ENCODE measurements at places on chromosomes 7 and 10.

DNA sequence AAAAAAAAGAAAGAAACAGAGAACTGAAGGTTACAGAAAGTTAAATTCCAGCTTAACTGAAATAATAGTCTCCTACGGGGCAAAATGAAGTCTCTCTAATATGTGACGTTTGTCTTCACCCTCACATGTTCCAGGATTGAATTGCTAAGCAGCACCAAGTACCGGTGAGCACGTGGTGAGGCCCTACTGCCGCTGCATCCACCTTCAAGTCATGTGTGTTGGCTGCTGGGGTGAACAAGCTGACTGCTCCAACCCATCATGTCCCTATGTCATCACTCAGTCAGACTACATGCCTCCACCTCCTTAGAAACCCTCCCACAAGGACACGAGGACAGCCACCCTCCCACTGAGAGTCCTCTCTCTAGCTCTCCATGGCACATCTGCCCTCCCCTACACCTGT, 35.4 kb upstream of the NPFFR1 start:
- no peak for DNase-seq

GRCh38 chr10:124016804-124017375, 76.5 kb downstream of the CHST15 start:
- no peak for DNase-seq

DNA sequence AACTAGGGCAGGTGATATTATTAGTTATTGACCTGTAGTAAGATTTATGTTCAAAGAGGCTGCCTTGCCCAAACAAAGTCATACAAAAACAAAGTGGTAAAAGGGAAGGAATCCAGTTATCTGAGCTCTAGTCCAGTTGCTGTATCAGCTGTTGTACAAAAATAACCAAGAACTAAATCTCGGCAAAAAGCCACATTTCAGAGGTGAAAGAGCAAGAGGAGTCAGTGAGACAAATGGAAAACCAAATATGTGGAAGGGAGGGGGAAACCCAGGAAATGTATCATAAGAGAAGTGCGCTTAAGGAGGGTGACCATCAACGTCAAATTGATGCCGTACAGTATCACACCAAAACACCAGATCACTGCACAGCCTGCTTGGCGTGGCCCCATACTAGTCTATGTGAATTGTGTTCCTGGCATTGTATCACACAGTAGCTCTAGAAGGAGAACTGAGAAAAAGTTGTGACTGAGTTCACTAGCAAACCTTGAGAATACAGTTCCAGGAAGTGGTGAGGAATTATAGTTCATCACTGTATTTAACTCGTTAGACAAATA, 6.4 kb downstream of the AGBL3 start:
- DNase-seq, result no peak

- no peak for DNase-seq
Measured at GRCh38 chr10:103843854-103844570, 11.4 kb downstream of the SH3PXD2A start.

DNA sequence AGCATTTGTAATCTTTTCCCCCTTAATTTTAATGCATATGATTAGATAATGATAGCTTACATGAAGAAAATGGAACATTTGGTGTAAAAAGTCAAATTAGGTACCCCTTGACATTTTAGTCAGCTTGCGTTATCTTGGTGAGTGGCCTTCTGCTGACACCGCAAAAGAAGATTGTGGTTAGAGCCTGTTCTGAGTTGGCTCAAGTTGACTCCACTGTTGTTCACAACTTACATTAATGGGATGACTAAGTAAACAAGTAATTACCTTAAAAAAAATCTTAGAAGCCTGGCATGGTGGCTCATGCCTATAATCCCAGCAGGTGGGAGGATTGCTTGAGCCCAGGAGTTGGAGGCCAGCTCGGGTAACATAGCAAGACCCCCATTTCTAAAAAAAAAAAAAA, 24.2 kb downstream of the TRRAP start:
- no peak for DNase-seq
